ENCODE measurements at places on chromosomes 16 and 17.

GRCh38 chr16:58177353-58177710 is 20.6 kb downstream of the CSNK2A2 start:
- DNase-seq: no peak

DNA sequence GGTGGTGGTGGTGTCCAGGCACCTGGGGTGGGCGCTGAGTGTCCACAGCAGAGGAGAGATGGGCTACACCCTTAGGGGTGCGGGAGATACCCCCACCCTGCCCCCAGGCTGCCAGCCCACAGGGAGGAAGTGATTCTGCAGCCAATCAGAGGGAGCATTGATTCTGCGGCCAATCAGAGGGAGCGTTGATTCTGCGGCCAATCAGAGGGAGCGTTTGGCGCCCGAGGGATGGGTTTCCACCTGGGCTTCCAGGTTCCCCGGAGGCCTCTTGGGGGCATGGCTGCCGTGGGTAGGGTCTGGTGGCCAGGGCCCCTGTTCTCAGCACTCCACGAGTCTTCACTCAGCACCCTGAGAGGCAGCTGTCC is 28.2 kb upstream of the ACSF3 start:
- no peak for DNase-seq

DNA sequence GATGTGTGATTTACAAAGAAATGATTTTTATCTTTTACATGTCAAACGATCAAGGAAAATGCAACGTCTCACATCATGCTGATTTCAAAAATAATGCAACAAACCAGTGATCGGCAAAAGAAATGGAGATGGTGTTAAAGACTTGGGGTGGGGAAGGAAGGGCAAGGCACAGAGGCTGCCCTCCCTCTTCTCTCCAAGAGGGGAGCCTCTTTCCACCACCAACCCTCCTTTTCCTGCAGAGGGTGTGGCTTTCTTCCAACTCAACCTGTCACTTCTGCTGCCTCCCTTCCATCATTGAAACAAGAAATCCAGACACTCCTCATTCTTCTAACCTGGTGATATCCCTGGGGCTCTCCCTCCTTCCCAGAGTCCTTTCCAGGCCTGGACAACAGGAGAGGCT is 320.8 kb downstream of the SLC39A11 start:
- no peak for DNase-seq

- DNase-seq: no peak
Measured at GRCh38 chr17:1946021-1946932, 78.9 kb downstream of the RTN4RL1 start.

GRCh38 chr17:55038291-55038690 is 69.7 kb downstream of the STXBP4 start:
- no peak for DNase-seq

DNA sequence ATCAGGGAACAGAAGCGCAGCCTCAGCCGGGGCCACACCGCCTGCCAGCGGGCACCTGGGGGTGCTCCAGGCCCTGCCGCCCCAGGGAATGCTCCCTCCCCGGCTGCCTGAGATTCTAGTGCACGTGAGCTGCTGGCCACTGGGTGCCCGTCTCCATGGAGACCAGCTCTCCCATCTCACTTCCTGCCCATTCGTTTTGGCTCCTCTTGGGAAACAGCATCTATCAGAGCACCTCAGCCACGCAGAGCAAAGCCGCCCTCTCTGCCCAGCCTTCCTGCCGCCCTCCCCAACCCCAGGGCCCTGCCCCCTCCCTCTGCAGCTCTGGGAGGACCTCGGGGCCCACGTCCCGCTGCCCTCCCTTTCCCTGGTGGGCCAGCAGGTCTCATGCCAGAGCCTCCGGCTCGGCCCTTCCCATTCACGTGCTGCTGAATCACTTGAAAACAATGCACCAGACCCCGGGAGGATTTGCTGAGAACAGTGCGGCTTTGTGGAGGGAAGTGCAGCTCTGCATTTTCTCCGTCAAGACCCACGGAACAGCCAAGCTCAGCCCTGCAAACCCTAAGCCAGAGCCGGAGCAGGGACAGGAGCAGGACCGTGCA is 19.4 kb downstream of the CEP295NL start:
- DNase-seq: peak; percentile 82

DNA sequence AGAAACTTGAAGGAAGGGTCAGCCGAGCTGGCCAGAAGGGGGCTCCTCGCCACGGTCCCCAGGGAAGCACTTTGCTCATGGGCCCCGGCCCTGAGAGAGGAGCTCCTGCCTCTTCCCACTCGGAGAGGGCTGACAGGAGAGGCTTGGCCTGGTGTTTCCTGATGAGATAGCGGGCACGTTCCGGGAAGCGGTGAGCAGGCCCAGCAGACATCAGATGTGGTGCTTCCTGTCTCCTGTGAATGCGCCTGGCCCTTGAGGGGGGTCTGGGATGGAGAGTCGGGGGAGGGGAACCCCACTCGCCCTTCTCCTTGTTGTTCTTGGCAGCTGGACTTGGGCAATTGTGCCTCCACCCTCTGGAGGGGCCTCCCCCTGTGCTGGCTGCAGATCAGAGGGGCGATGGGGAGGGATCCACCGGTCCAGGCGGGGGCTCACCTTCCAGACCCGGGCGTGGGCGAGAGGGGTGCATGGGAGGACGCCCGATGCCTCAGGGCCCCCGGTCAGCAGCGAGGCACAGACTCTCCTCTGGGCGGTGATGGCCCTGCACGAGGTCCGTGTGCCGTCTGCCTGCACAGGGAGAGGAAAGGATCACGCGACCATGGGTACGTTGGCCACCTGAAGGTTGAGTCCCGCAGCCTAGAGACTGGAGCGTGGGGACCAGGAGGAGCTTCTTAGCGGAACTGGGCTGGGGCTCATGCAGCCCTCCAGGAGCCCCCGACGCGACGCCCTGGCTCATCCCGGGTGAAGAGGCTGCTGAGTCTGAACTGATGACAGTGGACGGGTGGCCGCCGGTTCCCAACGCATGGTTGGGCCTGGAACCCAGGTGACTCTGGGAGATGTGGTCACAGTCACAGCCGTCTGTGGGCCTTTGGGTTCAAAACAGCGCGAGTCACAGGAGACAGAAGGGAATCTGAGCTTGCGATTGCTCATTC is 25.4 kb downstream of the METRNL start:
- no peak for DNase-seq

DNA sequence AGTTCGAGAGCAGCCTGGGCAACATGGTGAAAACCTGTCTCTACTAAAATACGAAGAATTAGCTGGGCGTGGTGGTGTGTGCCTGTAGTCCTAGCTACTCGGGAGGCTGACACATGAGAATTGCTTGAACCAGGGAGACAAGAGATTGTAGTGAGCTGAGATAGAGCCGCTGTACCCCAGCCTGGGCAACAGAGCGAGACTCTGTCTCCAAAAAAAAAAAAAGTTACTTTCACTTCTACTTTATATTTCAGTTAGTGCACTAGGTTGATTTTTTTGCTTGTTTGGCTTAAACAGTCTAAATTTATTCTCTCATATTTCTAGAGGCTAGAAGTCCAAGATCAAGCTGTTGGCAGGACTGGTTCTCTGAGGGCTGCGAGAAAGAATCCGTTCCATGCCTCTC is 13.4 kb downstream of the CCDC102A start:
- no peak for DNase-seq

GRCh38 chr17:77909816-77910215 is 48.7 kb upstream of the TNRC6C start:
- DNase-seq: no peak

DNA sequence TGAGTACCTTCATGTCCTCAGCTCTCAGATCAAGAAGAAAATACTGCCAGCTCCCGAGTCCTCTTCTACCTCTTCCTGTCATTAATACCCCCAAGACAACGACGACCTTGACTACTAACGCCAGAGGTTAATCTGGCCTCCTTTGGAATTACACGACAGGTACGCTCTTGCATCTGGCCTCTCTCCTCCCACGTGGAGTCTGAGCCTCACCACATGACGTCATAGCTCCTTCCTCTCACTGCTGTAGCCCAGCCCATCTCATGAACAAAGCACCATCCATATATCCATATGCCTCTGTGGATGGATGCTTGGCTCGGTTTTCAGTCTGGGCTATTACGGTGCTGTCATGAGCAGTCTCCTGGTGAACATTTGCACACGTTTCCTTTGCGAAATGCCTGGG is 110.2 kb upstream of the TNRC6C start:
- no peak for DNase-seq

DNA sequence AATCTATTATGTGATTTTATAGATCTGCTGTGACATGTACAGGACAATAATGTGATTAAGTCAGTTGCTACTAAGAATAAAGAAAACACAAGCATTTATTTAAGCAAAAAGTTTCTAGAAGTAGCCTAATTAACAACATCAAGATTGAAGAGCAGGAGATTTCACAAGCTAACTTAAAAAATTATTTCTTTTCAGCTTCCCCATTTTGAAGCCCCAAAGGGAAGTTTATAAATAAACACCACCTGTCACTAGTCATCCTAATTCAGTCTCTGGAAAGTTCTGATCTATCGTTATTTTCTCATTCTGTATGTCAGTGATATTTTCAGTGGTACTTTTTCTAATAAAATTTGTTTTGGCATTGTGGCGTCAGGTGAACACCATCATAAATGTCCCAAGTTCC is 8.3 kb downstream of the CAPNS2 start:
- no peak for DNase-seq

DNA sequence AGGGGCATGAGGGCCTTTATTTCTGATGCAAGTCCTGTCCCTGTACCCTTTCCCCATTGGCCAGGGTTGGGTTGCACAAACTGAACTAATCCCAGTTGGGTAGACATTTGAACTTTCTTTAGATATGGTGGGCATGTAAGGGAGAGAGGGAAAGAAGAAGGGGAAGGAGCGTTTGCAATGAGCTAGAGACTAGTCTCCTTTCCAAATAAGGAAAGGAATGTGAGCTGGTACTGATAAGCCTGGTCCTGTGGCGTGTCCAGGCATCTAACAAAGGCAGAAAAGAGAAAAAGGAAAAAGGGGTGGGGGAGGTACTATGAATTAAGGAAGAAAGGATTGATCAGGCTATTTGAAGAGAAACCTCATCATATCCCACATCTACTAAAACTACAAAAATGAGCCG is 20.3 kb downstream of the CHMP6 start:
- no peak for DNase-seq

DNA sequence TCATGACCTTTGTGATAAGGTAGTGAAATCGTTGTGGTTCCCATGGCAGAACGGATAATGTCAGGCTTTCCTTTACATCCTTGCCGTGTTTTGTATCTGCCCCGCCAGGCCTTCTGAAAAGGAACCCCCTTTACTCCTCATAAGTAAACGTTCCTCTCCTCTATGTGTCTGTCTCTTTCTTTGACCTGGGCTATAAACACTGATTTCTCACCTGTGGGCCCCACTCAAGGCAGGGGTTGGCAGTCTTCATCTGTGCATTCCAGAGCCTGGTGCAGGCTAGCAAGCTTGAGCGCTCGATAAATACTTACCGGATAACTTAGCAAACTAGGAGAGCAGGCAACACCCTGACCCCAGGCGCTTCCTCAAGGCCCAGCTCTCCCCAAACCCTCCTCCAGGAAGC is 7.3 kb upstream of the HAP1 start:
- DNase-seq: no peak

GRCh38 chr16:26791169-26791568 is 275.6 kb upstream of the C16orf82 start:
- no peak for DNase-seq

DNA sequence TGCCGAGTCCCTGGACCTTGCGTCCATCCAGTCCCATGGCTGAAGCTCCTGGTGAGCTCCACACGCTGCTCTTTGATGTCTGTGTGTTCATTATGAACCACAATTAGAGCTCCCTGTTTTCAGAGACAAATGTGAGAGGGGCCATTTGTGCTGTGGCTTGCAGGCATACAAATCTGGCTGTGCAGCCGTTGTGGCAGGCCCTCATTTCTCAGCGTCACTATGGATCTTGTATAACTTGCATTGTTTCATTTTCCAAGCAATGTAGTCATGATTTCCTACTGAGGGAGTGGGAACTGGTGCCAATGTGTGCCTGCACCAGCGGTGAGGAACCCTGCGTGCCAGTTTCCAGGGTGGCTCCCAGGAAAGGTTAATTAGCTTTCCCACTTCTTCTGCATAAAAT is 542.6 kb downstream of the TMEM114 start:
- DNase-seq: no peak

DNA sequence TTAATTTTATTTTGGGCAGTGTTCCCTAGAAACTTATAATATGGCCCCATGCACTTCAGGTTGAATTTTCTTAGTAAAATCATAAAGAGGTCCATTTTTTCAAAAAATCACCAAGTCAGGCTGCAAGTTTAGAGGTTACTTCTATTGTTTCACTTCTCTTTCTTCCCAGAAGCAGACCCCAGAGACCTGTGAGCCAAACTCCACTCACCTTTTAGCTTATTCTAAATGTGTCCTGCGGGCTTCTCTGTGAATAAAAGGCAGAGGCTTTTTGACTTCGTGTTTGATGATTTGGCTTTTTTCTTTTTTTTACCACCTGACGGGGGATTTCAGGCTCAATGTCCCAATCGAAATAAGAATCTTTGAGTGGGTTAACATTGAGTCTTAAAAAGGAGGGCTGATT is 7.4 kb downstream of the PRKCB start:
- DNase-seq: no peak

GRCh38 chr17:35295686-35296085 is 52.8 kb downstream of the SLFN5 start:
- no peak for DNase-seq

GRCh38 chr17:41602524-41602923 is 10.0 kb downstream of the KRT16 start:
- no peak for DNase-seq

- no peak for DNase-seq
Measured at GRCh38 chr16:77514500-77515220, 79.8 kb upstream of the ADAMTS18 start.

GRCh38 chr17:17361867-17362539 is 58.8 kb downstream of the NT5M start:
- no peak for DNase-seq

DNA sequence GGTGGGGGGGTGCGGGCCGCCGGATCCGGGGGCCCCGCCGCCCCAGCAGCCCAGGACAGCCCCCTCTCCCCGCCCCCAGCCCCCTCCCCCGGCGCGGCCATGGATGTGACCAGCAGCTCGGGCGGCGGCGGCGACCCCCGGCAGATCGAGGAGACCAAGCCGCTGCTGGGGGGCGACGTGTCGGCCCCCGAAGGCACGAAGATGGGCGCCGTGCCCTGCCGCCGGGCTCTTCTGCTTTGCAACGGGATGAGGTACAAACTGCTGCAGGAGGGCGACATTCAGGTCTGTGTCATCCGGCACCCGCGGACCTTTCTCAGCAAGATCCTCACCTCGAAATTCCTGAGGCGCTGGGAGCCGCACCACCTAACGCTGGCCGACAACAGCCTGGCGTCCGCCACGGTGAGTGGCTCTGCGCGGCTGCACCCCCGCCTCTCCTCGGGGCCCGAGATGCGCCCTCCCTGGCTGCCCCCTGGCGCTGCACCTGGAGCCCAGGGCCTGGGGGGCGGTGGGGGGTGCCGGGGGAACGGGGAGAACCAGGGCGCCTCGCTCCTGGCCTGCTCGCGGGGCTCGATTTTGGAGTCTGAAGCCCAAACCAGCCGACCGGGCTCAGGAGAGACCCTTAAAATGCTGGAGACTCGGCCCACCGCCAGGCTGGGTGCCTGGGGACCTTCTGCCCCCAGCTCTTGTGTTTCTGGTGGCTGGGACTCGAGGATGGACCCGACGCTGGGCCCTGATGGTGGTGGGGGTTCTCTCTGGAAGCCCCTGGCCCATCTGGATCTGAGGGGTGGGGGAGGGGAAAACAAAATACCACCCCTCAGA is 744 bp downstream of the CMIP start:
- no peak for DNase-seq

- DNase-seq: no peak
Measured at GRCh38 chr17:42937712-42938596, 26.3 kb downstream of the AARSD1 start.

Measured in HS-27A (cell line).